ENCODE measurements at places on chromosomes 11 and 22. TPM values are rescaled to one million over a fixed set of nuclear protein-coding genes. Genes with fewer than 3 reads are reported as not detected.

DNA sequence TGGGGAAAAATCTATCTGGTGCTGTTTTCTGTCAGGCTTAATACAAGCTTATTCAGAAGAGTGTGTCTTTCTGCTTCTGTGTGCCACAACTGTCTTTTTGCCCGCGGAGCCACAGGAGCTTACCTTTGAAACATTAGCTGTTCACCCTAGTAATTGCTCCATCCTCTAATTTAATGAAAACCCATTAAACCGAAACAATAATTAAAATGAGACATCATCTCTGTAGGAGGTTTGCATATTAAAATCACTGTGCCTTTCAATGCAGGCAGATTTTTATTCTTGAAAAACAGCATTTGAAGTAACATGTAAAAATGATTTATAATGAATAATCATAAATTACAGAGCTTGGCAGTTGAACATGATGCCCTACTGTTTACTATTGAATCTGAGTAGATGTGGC lies 102.3 kb downstream of the NELL1 start:
- DNase-seq: no peak

- no peak for DNase-seq
Observed at GRCh38 chr11:86688398-86689179, 16.2 kb upstream of the ME3 start.

- DNase-seq: peak; percentile 57
Observed at GRCh38 chr11:113082341-113082955, 121.2 kb downstream of the NCAM1 start.

The OR8J1 gene
- not detected for total RNA-seq

DNA sequence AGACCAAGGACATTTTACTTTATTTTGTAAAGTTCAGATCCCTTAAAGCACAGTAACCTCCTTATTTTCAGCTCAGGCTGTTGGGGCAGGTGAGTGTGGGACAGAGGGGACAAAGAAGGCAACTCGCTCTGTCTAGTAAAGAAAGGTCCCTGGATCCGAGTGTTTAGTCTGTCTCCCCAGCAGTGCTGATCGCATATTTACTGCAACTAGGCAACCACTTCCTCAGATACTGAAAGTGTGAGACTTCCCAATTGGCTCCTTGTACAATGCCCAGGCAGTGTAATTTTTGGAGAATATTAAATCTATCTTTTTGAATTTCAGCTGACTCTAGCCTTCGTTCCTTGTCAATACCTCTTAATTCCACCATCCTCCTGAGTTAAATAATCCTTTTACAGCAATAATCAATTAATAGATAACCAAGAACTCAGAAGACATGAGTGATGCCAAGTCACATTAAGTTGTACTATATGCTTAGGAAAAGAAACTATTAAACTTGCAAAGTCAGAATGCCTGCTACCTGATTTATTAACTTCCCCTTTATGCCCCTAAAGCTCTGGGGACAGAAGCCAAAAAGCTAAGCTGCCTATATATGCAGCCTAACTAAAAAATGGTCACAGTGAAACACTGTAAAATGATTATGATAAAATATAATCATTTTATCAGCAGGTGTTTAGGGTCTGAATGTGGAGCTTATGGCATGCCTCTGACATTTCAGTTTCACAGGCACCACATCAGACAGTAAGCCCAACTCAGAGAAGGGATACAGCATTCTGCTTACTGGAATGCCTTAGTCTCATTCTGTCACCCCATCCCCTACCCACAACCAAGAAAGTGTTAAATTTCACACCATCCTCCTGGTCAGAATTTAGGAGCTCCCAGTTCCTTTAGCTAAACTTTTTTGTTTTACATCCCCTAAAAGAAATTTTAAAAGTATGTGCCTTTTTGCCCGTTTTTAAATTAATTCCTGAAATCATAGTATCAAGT lies 138.7 kb downstream of the TRIM44 start:
- DNase-seq: no peak

- DNase-seq: no peak
Observed at GRCh38 chr22:38953577-38954413, 3.6 kb upstream of the APOBEC3A start.

DNA sequence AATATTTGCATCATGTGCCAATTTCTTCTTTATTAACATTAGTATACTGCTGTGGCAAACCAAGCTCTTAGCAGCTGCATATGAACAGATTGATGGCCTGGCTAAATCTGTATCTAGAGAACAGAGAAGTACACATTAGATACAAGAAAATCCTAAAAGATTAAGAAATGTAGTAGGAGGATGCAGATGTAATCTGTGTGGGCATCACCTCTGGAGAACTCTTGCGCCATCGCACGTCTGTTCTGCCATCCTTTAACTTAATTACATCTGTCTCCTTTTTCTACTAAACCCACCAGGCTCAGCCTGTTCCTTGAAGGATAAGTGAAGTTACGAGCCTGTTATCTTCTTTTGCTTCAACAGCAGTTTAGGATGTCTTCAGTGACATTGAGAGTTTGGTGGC lies 196.4 kb upstream of the PITPNB start:
- DNase-seq: no peak

- no peak for DNase-seq
Observed at GRCh38 chr22:35288116-35288515, 11.6 kb upstream of the TOM1 start.

- no peak for DNase-seq
Observed at GRCh38 chr11:103842795-103843194, 193.6 kb upstream of the DDI1 start.

DNA sequence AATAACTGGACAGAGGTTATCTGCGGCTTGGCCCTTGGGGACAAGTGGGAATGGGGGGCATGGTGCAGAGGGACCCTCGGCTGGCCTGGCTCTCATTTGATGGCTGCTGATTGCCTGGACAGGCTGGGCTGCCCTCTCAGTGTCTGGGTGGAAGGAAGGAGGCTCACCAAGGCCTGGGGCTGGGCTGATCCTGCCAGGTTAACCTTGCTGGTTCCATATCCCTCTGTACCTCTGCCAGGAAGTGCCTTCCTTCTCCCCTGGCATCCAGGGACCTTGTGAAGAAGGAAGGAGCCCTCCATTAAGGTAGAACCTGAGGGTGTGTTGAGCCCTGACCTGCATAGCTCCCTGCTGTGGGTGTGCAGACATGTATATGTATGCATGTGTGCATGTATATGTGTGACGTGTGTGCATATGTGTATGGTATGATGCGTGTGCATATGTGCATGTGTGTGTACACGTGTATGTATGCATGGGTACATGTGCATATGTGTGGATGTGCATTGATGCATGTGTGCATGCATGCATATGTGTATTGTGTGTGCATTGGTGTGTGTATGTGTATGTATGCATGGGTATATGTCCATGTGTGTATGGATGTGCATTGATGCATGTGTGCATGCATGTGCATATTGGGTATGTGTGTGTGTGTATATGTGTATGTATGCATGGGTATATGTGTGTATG lies 433.9 kb downstream of the TBC1D22A start:
- no peak for DNase-seq

- no peak for DNase-seq
Observed at GRCh38 chr11:58616594-58616993, 5.9 kb upstream of the CNTF start.

The SHISA8 gene
- not detected for total RNA-seq

GRCh38 chr22:18154821-18155390 lies 4.9 kb downstream of the USP18 start:
- no peak for DNase-seq

GRCh38 chr11:1336836-1337646 lies 27.6 kb upstream of the TOLLIP start:
- DNase-seq: peak; percentile 92

DNA sequence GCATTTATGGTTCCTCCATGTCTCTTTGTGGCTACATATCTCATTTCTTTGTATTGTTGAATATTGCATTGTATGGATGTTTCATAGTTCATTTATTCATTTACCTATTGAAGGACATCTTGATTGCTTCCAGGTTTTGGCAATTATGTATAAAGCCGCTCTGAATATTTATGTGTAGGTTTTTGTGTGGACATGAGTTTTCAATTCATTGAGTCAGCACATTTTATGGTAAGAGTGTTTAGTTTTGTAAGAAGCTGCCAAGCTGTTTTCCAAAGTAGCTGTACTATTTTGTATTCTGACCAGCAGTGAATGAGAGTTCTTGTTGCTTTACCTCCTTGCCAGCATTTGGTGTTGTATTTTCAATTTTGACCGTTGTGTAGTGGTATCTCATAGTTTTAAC lies 39.2 kb downstream of the KDM2A start:
- no peak for DNase-seq

The CREB3L1 gene
- total RNA-seq: 8.7 TPM

- no peak for DNase-seq
Observed at GRCh38 chr11:62645671-62645945, 805 bp downstream of the GANAB start.

The GSTT2B gene
- total RNA-seq: not detected

DNA sequence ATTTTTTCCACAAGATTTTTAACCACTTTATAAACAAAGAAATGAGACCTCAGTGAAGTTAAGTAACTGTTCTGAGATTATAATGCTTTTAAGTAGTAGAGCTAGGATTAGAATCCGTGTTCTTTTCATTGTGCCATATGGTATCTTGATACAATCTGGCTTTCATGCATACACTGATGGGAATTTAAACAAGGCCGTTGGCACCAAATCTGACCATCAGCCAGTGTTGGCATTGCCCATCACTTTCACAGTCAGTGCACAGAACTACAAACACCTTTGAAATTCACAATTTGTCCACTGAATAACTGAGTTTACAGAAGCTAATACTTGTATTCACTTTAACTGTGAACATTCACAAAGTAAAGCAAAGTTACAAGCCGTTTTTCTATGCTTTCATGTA lies 1228.0 kb downstream of the TBC1D22A start:
- no peak for DNase-seq

DNA sequence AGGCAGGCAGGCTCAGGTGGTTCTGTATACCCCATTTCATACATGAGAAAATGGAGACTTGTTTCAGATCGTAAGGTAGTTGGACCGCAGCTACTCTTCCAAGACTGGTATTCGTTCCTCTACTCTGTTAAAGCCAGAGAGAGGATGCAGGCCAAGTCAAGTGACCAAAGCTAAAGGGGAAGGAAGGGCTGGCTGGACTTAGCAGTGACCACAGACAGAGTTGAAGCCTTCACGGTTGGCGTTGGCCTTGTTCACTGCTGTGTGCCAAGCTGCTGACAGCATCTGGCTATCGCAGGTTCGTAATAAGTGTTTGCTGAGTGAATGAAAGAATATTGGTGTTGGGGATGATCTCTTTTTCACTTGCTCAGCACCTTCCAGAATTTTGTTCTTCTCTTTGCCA lies 64.2 kb downstream of the PTPRJ start:
- no peak for DNase-seq
